ENCODE measurements at places on chromosomes 2 and 18.

GRCh38 chr2:36805635-36806224, 109.2 kb downstream of the VIT start:
- DNase-seq: no peak

GRCh38 chr2:110977403-110977802, 143.3 kb upstream of the BCL2L11 start:
- no peak for DNase-seq

DNA sequence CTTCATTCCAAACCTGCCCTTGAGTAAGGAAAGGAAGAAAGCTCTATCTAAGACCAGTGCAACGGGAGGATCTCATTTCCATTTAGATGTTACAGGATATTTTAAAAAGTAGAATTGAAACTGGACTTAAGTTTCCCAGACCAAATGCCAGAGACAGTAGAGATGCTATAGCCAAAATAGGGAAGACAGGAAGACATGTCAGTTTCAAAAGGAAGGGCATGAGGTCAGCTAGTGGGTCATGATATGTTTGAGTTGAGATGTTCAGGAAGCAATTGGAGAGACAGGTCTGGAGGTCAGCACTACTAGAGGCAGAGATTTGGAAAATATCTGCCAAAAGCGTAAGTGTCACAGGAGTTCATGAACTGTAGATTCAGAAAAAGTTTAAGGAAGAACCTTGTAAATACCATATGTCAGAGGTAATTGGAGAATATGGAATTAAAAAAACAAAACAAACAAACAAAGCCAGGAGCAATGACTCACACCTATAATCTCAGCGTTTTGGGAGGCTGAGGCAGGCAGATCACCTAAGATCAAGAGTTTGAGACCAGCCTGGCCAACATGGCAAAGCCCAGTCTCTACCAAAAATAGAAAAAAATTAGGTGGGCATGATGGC, 50.8 kb downstream of the EPHA4 start:
- DNase-seq: no peak

DNA sequence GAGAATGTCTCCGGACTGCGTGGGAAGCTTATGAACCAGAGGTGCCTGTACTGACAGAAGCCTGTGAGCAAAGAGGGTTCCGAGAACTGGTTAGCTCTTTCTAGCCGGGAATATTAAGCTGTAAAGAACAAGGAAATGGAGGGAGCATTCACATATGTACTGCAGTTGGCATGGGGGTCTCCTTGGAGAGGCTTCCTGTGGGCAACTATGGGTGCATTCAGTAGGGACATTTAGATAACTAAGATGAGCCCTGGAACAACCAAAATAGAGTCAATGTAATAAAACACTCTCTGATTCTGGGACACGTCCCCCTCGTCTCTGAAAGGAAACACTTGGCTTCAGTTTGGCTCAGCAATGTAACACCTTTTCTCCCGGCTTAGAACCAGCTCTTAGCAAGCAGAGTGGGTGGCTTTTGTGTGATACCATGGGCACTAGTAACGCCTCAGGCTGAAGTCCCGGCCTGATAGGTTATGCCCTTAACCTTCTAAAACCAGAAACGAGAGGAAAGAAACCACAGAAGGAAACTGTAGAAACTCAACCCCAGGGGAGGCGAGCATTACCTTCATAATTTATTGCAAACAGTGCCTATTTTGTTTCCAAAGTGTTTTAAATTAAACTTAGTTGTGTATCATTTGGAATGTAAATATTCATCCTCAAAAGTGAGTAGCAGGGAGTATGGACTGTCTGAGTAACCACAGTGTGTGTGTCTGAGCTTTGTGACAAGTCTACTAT, 48.8 kb upstream of the LPIN2 start:
- DNase-seq: no peak

DNA sequence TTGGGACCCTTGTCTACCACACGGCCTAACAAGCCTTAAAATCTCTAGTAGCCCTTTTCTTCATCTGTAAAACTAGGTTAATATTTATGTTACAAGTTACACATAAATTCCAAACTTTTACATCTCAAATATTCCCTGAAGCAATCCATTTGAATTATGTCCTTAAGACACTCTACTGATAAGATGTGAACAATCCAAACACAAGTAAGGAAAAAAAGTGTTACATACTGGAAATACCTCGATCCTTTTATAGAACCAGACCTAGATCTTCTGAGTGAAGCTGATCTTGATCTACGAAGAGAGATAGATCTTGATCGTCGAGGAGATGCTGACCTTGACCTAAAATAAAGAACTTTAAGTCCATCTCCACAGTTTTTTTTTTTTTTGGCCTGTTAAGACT, 3.3 kb downstream of the SRSF7 start:
- DNase-seq: no peak

DNA sequence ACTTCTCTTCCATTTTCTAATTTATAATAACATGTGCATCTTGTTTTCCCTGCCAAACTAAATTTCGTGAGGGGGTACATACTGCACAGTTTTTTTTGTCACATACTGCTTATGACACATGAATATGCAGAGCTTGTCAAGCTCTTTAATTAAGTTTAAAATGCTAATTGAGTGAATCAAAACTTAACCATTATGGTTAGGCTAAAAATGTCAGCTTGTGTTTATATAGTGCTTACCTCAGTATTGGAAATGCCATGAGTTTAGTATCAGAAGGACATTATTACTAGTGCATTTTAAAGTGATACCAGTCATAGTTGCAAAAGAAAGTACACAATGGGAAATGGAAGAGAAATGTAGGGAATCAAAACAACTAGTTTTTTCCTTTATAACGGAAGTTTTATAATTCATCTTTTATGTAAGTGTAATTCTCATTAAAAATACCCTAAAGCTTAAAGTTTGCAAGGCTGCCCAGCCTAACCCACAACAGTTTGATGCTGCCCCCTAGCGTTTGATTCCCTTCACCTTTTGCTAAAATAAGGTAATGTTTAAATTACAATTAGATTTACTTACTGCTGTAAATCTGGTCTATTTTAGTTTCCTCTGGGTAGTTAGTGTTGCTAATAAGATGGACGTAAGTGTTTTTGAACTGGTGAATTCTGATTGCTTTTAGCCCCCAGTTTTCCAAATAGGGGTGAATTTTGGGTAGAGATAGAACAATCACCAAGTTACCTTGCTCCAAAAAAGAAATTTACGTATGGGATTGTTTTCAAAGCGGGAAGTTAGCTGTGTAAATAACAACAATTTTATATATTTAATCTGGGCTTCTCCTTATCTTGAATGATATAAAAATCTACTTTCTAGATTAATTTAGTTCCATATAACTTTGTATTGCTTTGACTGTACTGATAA, 3.2 kb downstream of the SLC39A10 start:
- DNase-seq: peak; percentile 78

- DNase-seq: no peak
Measured at GRCh38 chr2:230521386-230521785, 105.4 kb downstream of the SP100 start.
